ENCODE measurements at places on chromosomes 6 and 20.
A peak's percentile ranks its signal among the peaks of the same experiment; 100 is the strongest.

DNA sequence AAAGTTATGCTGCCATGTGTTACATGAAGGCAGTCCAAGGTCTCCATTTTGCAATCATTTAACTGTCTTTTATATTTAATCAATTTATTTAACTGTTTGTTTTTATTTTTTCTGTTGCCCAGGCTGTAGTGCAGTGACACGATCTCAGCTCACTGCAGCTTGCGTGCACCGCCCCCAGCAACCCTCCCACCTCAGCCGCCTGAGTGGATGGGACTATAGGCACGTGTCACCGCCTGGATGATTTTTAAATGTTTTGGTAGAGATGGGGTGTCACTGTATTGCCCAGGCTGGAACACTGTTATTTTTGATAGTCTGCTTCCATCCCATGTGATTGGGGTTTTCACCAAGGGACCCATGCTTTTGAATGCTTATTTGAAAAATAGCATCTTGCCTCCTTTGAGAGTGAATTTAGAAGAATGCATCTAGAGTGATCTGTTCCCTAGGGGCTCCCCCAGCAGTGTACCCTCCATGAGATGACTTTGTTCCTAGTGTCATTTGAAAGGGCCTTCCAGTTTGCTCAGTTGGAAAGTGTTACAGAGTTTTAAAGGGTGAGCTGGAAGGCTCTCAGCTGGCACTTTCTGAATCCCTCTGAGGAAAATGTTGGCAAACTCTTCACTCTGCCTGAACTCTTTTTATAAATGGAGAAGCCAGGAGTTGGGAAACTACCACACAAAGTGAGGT lies 143.4 kb downstream of the JARID2 start:
- no peak for DNase-seq

- no peak for DNase-seq
Measured at GRCh38 chr6:131015025-131015591, 47.9 kb downstream of the EPB41L2 start.

DNA sequence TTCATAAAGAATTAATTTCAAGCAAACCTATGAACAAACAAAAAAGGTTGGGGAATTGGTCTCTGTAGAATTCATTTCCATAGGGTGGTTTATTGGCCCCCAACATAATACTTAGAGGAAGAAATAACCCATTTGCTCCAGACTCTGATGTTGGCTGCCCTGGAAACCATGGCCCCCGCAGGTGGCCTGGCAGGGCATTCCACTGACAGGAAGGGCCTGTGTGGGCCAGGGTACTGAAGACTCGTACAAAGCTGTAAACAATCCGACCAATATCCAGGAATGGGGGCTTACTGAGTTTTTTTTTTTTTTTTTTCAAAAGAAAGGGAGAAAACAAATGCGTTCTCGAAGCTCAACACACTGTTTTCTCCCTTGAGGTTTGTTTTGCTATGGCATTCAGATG lies 59.5 kb downstream of the CLIC5 start:
- DNase-seq, result no peak

GRCh38 chr6:3742426-3743344 lies 8.8 kb downstream of the PXDC1 start:
- peak; percentile 89 for DNase-seq

DNA sequence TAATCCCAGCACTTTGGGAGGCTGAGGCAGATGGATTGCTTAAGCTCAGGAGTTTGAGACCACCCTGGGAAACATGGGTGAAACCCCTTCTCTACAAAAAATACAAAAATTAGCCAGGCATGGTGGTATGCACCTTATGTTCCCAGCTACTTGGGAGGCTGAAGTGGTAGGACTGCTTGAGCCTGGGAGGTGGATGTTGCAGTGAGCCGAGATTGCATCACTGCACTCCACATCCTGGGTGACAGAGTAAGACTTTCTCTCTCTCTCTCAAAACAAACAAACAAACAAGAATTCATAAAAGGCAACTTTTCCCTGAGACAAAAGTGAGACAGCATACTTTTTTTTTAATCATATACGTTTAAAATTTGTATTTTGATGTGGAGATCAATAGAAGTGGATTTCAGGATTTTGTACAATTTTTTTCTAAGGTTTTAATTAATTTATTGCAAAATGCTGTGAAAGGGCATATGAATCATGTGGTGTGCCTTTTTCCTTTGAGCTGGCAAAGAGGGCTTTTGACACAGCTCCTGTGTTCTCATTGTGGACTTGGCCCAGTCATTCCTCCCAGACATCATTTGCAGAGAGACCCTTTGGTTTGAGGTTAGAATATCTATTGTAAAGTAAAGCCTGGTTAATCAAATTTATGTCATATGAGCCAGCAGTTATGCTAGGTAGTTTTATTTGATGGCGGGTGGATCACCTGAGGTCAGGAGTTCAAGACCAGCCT lies 77.1 kb downstream of the TULP4 start:
- DNase-seq, result no peak

DNA sequence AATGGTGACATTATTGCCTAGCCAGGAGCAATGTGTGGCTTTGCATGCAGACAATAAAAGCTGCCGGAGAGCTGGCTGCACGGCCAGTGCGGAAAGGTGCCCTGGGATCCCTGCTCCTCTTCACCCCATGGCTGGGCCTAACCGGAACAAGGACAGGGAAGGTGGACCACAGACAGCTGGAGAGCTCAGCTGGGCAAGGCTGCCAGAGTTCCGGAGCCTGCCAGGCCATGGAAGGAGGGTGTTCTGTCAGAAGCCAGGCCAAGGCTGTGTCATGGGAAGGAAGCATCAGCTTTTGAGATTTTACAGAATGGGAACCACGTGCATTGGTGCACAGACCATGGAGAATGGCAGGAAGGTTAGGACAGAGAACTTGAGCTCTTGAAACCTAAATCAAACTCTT lies 25.0 kb downstream of the MAP1LC3A start:
- no peak for DNase-seq

DNA sequence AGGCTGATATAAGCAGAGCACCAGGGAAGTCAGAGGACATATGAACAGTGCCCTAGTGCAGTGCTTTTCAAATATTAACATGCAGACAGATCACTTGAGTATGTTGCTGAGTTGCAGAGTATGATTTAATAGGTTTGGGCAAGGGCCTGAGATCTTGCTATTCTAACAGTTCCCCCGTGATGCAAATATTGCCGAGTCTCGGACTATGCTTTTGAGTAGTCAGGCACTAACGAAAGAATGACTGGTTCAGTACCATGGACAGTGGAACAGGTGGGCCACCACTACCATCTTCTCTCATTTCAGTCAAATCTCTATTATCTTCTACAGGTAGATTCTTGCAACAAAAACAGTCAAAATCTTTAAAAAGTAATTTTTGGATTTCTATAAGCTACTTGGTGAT lies 3.7 kb upstream of the TMEM200A start:
- no peak for DNase-seq

DNA sequence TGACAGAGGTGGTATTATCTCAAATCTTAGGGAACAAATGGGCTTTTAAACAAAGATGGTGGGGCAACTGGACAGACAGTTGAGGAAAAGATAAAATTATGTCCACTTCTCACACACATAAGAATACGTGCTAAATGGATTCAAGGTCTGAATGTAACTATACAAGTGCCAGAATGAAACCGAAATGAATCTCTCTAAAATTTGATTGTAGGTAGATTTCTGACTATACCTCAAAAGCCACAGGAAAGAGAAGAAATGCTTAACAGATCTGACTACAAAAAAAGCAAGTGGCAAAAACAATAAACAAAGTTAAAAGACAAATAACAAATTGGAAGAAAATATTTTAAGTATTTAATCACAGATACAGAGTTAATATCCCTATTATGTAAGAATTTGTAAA lies 182.7 kb upstream of the OLIG3 start:
- no peak for DNase-seq

DNA sequence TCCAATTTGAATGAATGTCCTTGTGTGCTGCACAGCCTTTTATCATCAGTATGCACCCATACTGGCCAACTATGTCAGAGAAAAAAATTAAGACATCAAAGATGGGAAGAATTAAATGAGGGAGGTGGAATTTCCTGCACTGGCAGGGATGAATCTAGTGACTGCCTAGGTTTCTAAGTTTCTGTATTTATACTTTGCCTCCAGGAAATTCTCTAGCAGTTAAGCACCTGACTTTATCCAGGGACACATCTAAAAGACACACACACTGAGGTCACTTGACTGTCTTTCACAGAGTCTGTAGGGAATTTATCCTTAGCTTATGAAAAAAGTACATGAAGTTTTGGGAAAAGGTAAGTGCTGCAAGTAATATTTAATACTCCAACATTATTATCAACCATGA lies 636.5 kb upstream of the PTCHD4 start:
- no peak for DNase-seq

DNA sequence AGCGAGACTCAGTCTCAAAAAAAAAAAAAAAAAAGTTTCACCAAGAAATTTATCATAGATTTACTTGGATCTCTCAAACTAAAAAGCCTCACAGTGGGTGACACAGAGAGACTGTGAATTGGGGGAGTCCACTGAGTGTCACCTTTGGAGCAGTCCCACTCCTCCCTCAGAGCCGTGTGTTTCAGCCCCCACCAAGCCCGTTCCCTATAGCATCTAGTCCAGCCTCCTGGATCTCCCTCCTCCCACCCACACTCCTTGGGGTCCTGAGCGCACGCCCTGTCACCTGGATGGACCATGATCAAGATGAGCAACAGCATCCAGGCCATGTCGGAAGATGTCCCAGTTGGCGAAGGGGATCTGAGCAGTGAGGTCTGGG lies 422 bp downstream of the NCR3 start:
- DNase-seq, result no peak

GRCh38 chr6:117729613-117730012 lies 54.3 kb downstream of the NUS1 start:
- DNase-seq, result no peak

DNA sequence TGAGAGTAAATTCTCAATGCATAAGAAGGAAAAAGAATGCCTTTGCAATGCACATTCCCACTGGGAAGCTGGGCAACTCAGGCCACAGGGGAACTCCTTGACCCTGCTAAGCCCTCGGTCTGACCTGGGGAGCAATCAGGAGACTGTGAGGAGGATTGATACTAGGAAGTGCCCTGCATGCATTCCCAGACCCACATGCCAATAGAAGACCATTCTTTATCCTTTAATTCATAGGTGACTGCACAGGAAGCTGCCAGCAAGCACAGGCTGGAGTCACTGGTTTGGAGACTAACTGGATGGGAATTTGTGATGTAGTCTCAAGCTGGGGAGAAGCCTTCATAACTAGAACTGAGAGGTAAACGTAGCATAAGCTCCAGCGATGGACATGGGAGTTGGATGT lies 1012.7 kb downstream of the EYS start:
- no peak for DNase-seq

- DNase-seq, result no peak
Measured at GRCh38 chr6:168660400-168660945, 219.5 kb downstream of the SMOC2 start.

DNA sequence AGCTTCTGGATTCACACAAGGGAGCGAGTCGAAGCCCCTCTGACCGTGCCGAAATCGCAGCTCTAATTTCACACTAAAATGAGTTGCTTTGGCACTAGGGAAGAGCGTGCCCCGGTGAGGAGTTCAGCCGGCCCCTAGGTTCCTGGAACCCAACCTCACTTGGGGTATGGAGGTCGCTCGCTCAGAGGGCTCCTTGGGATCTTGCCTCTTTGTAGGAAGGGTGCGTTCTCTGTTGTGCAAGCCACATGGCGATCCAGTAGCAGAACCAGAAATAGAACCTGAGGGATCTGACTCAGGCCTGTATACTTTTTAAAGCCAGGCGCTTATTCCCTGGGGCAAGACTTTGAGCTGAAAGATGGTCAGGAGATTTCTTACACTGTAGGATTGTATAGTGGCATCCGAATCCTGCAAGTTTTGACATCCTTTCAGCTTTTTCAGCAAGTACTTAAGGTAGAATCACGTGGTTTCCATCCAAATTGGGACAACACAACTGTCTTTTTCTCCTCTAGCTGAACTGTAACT lies 861 bp upstream of the RALGAPA2 start:
- DNase-seq, result no peak

DNA sequence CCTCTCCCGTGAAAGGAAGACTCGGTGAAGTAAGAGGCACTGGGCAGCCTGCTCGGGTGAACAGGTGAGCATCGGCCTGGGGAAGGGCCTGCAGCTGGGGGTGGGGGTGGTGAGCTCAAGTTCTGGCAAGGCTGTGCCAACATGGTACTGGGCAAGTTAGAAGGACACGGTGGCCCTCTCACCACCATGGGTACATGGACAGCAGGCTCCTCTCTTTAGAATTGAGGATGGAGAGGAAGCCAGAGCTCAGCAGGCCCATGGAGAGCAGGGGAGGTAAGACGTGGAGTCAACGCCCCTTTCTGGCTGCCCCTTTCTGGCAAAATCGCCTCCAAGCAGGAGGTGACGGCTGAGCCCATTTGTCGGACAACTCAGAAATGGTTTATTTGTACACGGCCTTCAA lies 135.6 kb downstream of the ANKRD60 start:
- DNase-seq, result no peak

DNA sequence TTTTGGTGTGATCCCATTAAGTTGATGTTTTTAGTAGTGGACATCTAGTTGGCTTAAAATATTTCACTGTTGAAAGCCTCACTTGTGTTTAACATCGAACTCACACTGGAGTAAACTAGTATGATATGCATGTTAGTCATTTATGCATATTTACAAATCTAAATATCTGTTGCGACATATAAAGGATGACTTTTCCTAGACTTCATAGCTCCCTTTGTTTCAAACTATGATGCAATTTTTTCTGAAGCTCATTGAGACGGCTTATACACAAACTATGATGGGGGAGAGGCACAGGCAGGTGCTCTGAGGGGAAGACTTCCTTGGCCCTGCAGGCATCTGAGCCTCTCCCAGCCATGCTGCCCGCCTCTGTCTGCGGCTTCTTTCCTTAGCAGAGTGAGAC lies 11.8 kb upstream of the FOXC1 start:
- no peak for DNase-seq

DNA sequence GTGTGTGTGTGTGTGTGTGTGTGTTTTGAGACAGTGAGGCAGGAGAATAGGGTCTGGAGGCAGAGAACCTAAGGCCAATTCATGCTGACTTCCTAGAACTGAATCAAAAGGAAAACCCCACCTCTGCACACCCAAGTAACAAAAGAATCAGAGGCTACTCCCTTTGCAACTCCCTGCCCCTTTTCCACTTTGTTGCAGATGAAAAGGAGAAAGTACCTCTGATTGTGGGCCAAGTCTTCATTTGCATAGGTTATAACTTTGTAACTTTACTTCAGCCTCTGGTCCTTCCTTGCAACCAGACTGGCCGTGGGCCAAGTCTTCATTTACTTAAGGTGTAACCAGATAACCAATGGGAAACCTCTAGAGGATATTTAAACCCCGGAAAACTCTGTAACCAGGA lies 168.8 kb downstream of the EYA2 start:
- DNase-seq, result no peak

DNA sequence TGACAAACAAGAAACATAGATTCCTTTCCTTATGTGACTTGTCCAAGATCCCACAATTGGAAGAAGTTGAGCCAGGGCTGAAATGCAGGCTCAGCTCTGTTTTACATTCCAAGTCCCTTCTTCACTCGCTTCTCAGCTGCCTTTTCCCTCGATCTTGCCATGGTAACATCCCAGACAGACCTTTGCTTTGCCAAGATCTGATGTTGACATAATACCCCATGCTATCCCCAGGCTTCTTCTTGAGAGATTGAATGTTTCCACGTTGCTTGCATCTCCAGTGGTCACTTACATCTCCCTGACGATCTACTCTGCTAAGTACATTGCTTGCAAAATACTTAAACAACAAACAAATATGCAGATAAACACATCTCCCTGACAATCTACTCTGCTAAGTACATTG lies 63.5 kb downstream of the TBXT start:
- DNase-seq, result no peak
